HS-5 (cell line): ENCODE measurements at places on chromosomes 16 and 17.

DNA sequence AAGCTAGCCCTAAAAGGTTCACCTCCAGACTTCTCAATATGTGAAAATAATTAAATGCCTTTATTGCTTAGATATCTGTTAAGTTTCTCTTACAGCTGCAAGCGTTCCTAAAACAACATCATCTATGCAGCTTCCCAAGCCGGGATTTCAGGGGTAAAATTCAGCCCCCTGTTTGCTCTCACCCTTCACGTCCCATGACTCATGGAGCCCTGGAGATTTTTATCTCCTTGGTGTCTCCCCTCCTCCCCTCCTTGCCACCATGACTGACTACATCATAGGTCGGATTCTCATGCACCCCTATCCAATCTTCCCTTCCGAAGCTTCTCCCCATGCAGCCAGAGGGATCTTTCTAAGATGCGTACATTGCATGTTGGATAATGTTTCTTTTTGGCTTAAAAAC, 21.0 kb upstream of the CACNG4 start:
- no peak for DNase-seq

GRCh38 chr17:3542410-3543088, 15.1 kb downstream of the TRPV3 start:
- no peak for DNase-seq

DNA sequence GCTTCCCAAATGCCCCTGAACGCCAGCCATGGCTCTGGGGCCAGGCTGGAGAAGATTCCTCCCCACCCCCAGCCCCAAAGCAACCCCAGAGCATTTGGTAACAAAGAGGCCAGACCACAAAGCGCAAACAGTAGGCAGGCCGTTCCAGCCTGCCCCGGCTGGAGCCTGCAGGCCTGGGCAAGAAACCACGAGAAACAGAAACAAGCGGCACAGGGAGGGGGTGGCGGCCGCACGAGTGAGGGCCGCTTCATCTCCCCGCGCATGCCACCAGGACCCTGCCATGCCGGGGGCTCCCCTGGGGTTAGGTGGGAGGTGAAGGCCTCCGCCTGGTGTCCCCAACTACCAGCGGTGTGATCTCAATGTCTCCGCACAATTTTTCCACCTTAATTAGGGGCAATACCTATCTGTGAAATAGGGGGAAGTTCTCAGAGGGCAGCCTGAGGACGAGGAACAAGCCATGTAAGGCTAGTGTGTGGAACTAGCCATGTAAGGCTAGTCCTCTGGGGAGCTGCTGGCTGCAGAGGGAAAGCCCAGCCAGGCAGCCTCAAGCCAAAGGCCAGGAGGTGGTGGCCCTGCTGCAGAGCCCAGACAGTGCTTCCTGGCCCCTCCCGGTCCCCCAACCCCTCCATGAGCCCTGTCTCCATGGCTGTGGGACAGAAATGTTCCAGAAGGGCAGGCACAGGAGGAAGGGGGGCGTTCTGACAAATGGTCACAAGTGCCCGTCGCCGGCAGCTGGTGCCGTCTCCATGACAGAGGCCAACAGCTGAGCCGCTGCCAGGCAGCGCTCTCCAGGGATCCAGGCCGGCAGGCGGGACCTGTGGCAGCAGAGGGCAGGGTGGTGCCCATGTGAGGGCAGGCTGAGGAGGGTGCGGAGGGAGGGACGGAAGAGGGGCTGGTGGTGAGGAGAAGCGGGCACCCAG, 14.5 kb upstream of the MTSS2 start:
- DNase-seq = no peak

GRCh38 chr17:44110011-44110686, 13.3 kb downstream of the HDAC5 start:
- no peak for DNase-seq

DNA sequence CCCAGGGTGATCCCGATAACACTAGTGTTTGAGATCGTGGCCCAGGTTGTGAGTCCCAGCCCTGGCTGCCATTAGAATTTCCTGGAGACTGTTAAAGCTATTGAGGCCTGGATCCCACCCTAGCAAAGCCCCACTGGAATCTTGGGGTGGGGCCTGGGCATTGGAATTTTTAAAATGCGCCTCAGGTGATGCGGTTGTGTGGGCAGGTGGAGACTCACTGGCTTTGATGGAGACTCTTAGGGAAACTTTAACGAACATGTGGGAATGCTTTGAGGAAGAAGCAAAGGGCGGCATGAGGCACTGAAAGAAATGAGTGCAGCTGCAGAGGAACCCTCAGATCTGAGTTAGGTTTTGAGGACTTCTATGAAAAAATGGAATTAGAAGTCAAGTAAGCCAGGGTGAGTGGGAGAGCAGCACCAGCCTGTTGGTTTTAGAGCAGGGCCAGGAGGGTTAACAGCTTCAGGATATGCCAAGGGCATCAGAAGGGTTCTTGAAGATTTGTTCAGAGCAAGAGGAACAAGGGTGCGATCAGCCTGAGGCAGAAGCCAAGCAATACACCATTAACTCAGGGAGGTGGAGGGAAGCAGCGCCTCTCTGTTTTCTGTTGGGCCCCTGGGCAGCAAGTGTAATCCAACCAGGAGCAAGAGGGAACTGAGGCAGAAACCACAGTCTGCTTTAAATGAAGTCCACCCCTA, 42.5 kb downstream of the KSR1 start:
- DNase-seq = no peak

DNA sequence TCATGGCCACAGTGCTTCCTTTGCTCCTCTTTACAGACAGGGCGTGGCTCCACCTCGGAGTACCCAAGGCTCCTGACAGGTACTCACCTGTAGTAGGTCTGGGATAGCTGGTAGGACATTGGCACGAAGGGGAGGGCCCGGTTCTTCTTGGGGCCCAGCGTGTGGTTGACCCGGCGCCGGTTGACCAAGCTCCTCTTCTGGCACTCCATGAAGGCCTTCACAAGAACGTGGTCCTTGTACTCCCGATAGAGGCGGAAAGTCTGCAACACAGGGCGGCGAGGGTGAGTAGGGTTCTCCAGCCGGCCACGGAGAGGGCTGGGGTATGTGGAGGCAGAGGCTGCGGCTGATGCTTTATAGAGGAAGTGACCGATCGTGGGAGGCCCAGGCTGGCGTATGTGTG, 69.7 kb downstream of the IL21R start:
- no peak for DNase-seq

DNA sequence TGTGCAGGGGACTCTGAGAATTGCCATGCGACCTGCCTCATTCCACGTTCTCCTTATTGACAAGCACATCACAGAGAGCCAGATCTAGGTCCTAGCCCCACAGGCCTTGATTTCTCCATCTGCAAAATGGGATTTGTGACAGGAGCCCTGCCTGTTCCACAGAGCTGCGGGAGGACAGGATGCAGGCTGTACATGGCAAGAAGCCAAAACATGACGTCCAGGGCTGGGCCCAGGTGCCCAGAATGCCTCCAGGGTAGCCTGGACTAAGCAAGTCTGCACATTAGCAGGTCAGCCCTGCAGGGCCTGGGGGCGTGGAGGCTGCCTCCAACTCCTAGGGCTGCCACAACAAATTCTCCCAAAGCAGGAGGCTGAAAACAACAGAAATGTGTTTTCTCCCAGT, 235.7 kb upstream of the SDK2 start:
- no peak for DNase-seq

GRCh38 chr17:66777689-66778225, 57.2 kb upstream of the CACNG5 start:
- DNase-seq = no peak

GRCh38 chr16:84597931-84598351, 19.9 kb downstream of the COTL1 start:
- DNase-seq = no peak

DNA sequence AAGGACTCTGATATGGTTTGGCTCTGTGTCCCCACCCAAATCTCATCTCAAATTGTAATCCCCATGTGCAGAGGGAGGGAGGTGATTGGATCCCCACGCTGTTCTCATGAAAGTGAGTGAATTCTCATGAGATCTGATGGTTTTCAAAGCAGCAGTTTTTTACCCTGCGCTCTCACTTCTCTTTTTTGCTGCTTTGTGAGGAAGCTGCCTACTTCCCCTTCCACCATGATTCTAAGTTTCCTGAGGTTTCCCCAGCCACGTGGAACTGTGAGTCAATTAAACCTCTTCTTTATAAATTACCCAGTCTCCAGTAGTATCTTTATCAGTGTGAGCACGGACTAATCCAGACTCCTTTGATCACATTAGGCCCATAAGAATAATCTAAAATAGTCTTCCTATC, 719.7 kb upstream of the CDH8 start:
- no peak for DNase-seq

DNA sequence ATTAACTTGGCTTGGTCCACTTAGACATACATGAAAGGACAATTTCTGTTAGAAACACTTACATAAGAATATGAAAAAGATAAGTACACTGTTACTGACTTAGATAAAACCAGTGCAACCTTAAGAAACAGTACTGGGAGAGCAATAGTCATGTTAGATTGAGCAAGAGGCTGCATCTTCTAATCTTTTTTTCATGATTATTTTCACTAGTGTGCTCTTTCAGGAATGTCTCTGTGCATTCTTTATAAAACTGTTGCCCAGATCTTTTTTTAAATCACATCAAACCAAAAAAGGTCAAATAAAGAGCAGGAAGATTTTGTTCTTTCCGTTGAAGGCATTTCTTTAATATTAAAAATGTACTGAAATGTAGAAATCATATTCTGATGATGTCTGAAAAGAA, 100.7 kb upstream of the AXIN2 start:
- DNase-seq = no peak
